ENCODE measurements at places on chromosomes 3 and 15.

DNA sequence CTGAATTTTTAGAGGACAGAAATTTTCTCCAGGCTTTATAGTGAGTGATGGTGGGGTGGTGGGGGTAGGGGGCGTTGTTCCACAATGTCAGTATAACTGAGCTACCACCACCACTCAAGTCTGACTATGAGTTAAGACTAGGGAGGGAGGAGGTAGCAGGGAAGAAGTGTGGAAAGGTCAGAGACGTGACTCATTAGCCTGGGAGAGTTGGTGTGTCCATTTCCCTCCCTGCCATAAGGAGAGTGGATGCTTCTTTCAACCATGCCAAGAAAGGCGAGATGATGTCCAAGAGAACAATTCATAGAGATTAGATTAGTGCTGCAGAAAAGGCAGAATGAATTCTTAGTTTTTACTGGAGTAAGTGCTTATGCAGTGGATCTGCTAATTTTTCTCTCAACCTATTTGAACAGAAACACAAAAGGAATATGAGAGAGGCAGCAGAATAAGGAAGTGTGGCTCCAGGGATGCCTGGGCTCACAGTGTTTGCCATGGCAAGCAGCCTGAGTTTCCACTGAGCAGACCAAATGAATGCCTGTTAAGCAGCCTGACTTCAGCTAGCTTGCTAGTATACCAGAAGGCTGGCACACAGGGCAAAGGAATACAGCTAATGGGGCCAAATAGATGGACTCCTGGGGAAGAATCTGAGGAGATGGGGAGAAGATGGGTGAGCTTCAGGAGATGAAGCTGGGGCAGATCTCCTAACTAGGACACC, 708.9 kb downstream of the NTRK3 start:
- peak; percentile 44 for DNase-seq

DNA sequence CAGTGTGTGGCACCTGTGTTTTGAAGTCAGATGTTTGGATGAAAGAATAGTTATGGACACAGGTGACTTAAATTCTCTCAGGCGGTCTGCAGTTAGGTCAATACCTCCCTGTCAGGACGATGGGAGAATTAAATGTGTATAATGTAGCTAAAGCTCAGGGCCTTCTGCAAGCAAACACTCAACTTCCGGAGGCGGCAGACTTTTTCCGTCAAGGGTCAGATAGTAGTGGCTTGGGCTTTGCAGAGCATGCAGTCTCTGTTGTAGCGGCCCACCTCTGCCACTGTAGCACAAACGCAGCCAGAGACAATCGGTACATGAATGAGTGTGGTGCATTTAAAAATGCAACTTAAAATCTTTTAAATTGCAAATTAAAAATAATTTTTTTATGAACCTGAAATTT, 47.4 kb downstream of the CMTM8 start:
- DNase-seq, result no peak

GRCh38 chr3:106022913-106023312, 154.1 kb upstream of the CBLB start:
- no peak for DNase-seq

- no peak for DNase-seq
These were observed 22.5 kb upstream of the ANXA2 start for GRCh38 chr15:60420203-60420716.

DNA sequence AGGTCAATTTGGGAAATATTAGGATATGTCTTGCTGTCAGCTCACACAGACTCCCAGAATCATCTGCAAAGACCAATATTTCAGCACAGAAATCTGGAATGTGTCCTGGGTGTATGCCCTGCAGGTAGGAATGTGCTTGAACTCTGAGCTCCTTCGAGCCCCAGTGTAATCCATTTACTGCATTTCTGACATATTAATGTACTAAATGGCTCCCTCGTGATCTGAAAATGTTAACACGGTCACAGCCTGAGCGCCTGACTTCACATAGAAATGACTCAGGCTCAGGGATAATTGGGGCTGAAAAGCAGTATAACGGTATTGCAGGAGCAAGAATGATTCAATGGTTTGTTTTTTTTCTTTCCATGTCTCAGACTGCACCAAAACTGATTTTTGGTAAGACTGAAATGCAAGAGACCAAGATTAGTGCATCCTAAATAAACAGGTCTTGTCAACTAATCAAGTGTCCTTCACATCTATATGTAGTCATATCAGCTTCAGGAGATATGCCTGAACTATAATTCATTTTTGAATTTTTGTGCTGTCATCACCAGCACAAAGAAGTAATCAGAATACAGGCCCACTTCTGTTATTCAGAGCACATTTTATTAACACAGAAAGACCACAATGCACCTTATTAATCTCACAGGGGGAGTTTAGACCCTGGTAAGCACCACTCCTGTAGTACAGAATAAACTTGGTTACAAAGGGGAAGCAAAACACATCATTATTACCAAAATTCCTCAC, 49.8 kb downstream of the DCLK3 start:
- DNase-seq, result peak; percentile 81

- DNase-seq, result peak; percentile 41
These were observed 1.6 kb upstream of the PPM1L start for GRCh38 chr3:160754371-160754854.

DNA sequence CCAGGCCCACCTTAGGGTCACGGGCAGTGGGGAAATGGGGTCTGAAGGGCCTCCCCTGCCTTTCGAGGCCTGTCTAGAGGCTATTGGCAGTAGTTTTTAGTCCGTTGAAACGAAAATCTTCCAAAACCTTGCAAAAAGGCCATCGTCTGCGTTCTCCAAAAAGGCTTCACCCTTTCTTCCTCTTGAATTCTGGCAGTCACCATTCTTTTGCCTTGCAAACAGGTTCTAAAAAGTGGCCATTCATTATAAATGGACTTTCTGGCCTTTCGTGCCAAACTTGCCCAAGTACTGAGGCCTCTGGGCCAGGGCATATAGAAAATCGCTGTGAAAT, 367 bp upstream of the TARS3 start:
- DNase-seq, result no peak

DNA sequence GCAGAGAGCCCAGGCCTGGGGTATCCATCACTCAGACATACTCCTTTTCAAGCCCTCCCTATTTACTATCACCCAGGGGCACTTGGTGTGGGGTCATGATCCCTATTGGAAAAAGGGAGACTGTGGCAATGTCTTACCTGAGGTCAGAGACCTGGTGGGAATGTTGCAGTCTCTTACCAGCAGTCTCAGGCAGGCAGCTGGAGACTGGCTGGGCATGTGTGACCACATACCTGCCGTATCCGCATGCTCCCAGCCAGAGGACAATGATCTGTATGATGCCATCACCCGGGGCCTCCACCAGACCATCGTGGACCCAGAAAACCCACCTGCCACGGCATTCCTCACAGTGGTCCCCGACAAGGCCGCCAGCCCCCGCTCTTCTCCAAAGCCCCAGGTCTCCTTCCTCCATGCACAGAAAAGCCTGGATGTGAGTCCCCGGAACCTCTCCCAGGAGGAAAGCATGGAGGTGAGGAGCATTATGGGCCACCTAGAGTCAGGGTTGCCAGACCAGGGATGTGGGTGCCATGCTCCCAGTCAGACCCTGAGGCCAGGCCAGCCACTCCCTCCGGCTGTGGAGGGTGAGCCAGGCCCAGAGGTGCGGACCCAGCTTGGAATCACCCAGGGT, 5.9 kb downstream of the SH2D7 start:
- DNase-seq, result no peak

- no peak for DNase-seq
These were observed 64.2 kb downstream of the BOC start for GRCh38 chr3:113275583-113275928.

GRCh38 chr15:64456634-64457108, 3.7 kb upstream of the ZNF609 start:
- no peak for DNase-seq

DNA sequence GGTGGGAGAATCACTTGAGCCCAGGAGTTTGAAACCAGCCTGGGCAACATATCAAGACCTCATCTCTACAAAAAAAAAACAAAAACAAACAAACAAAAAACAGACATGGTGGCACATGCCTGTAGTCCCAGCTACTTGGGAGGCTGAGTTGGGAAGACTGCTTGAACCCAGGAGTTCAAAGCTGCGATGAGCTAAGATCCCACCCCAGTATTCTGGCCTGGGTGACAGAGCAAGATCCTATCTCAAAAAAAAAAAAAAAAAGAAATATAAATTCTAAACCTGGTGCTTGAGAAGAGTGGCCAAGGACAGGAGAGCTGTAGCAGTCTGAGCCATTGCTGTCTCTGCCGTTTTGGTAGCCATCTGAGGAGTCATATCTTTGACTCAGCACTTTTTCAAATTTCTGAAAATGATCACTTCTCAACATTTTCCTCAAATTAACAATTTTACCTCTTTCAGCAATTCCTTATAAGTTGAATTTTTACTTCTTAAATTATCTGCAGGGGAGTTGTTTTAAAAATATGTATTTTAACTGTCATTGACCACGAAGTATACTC, 3.6 kb upstream of the DENND4A start:
- DNase-seq, result no peak

DNA sequence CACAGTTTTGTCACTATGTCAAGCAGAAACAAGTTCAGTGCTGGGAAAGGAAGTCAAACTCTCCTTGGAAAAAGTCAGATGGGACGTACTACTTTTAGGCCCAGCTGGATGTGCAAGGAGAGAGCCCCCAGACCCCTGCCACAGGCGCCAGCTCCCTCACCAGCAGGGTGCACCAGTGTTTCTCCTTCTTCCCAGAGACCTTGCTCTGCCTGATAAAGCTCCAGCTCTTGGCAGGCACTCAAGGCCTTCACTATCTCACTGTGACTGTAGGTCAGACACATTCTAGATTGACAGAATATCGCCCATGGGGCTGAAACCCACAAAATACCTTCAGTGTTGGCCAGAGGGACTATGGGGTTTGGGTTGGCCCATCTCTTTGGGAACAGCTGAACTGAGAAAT, 54.8 kb upstream of the CHRNB4 start:
- DNase-seq, result no peak

- DNase-seq, result no peak
These were observed 18.4 kb upstream of the CMTM7 start for GRCh38 chr3:32373276-32373675.

DNA sequence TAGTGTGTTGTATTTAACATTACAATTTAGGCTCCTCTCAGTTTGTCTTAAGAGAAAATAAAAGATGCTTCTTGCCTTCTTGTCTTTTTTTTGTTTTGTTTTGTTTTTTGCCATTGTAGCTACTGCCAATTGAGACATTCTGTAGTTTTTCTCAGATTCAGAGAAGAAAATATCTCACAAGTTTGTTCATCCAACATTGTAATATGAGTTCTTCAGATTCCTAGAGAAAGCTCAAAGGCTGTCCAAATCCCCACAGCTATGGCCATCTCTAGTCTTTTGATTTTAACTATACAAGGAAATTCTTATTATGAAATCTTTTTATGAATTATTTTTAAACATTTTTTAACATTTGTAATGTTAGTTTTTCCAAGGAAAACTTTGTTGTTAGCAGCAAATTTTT, 264.7 kb downstream of the RBMS3 start:
- DNase-seq, result no peak

GRCh38 chr3:11476735-11477144, 167.0 kb downstream of the VGLL4 start:
- no peak for DNase-seq

- no peak for DNase-seq
These were observed 39.3 kb downstream of the FGF7 start for GRCh38 chr15:49462232-49462844.

GRCh38 chr3:176431038-176431418, 766.3 kb downstream of the TBL1XR1 start:
- no peak for DNase-seq

DNA sequence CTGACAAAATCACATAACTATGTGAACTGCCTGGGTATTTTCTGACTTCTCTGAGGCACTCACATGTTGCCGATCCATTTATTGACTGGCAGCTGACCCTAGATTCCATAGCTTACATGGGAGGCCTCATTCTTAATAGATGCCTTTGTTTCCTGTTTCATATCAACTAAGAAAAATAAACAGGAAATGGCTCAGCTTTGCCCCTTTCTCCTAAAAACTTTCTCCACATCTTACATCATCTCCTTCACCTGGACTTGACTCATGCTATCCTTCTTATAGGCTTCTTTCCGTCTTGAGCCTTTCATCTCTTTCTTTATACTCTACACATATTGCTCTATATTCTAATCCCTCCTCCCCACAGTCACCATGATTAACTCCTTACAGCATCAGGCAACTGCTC, 38.0 kb downstream of the TXNRD3 start:
- no peak for DNase-seq

GRCh38 chr3:167469381-167469780, 4.5 kb downstream of the SERPINI2 start:
- DNase-seq, result no peak

- no peak for DNase-seq
These were observed 10.5 kb upstream of the ADPGK start for GRCh38 chr15:72793766-72794660.

GRCh38 chr3:70712449-70713082, 400.1 kb upstream of the MDFIC2 start:
- no peak for DNase-seq

- no peak for DNase-seq
These were observed 78.5 kb downstream of the FGF7 start for GRCh38 chr15:49501586-49501985.

- DNase-seq, result peak; percentile 25
These were observed 155.5 kb upstream of the TNIK start for GRCh38 chr3:171615686-171616085.

GRCh38 chr3:49805367-49805782, 2.3 kb downstream of the INKA1 start:
- peak; percentile 86 for DNase-seq

- DNase-seq, result no peak
These were observed 45.4 kb downstream of the GRK7 start for GRCh38 chr3:141808586-141808985.

GRCh38 chr3:97417-98258, 98.9 kb upstream of the CHL1 start:
- no peak for DNase-seq

- DNase-seq, result no peak
These were observed 55.2 kb downstream of the NPTN start for GRCh38 chr15:73578026-73578425.

- DNase-seq, result no peak
These were observed 334.9 kb downstream of the PTPRG start for GRCh38 chr3:61896251-61896650.

GRCh38 chr15:75109736-75110130, 86.3 kb downstream of the PPCDC start:
- no peak for DNase-seq

DNA sequence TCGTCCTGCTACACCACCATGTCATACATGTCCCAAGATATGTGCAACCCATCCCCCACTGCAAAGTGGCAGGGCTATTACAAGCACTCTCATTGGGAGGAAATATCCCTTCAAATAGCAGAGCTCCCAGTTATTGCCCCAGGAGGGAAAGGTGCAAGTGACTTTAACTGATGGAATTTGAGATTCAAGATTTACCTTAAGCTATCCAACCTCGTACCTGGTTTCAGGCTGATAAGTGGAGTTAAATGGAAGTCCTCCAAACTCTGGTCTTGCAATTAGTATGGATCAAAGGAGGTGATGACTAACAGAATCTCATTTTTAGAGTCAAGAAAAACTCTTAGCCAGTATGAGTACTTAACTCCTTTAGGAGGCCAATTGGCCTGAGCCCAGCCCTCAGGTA, 2.1 kb downstream of the SLCO2A1 start:
- no peak for DNase-seq

DNA sequence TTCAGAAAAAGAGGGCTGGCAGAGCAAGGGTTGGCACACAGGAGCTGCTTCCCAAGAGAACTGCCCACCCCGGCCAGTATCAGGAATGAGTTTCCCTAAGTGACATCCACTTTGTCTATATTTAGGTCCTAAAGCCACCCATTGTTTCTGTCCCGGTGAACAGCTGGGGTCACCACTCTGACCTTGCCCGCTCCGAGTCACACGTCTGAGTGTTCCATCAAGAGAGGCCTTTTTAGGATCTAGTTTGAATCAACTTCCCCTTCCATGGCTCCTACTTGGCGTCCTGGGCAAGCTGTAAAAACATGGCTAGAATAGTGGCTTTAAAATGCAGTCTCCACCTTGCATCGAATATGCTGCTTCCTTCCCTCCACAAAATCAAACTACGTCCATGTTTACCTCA, 109.6 kb upstream of the ARHGEF3 start:
- DNase-seq, result no peak

All from stromal cell of bone marrow (primary cell).